ENCODE measurements at places on chromosomes 13 and 19.

GRCh38 chr19:33124207-33125098 lies 7.5 kb upstream of the WDR88 start:
- peak; percentile 33 for DNase-seq

DNA sequence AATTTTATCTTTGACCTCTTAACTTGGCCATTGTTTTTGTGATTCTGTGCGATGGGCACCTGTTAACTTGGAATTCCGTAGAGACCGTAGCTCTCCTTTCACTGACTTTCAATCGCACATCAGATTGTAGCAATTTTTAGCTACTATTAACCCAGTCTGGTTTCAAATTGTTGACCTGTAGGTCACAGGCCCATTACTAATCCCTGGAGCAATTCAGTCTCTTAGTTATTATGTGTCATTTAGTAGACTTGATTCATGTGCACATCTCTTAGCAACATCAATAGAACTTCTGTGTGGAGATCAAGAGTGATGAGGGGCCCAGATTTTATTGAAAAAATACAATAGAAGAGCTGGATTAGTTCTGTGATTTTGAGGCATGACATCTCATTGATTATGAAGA lies 549.6 kb upstream of the SLC10A2 start:
- no peak for DNase-seq

DNA sequence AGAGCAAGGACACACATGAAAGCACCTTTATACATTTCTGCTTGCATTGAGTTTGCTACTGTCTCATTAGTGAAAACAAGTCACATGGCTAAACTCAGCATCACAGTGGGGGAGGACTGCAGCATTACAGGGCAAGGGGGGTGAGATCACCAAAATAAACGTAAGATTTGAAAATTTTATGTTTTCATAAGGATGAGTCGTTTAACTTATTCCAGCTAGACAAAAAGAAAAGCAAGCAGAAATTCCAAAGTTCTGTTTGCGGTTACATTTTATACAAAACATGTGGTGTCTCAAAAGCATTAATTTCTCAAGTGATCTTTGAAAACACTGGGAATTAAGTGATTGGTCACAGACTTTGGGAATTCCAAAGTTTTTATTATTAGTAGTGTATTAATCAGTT lies 261.4 kb upstream of the RXFP2 start:
- DNase-seq = no peak

DNA sequence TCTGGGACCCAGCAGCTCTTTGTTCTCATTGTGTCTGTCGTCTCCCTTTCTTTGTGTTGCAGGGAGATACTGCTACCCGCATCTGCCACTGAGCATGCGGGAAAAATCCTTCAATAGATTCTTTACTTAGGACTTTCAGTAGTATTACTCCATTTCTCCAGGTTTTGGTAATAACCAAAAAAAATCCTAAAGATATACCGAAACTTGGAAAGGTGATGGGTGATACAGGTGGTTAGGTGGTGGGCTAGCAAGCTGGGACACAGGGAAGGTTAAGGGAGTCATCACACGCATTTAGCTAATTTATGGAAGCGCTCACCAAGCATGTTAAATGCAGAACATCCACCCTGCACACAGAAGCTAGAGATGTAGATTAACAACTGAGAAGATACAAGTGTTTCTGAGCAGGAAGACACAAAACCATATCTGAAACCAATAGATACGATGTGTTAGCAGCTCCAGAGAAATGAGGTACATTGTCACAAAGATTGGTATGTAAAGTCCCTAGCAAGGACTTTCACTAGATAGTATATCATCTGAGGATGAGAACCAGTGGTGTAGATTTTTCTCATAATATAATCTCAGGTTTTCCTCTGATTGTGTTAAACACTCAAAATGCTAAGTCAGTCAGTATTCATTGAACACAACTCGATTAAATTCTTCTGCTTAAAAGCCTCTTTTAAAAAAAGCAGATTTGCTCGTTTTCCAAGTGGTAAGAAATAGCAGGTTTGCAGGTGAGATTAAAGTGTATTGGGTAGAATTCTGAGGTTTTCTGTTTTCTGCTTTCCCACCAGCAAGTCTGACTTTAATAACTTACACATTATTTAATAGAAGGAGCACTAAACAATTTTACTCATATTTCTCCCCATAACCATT lies 1.2 kb upstream of the SLAIN1 start:
- peak; percentile 29 for DNase-seq

GRCh38 chr13:34941835-34942731 lies at the start of gene NBEA:
Gene NBEA (plus strand): TSS chr13:34942270. CDS start chr13:34942821, 551 bp downstream.
- peak; percentile 88 for DNase-seq

DNA sequence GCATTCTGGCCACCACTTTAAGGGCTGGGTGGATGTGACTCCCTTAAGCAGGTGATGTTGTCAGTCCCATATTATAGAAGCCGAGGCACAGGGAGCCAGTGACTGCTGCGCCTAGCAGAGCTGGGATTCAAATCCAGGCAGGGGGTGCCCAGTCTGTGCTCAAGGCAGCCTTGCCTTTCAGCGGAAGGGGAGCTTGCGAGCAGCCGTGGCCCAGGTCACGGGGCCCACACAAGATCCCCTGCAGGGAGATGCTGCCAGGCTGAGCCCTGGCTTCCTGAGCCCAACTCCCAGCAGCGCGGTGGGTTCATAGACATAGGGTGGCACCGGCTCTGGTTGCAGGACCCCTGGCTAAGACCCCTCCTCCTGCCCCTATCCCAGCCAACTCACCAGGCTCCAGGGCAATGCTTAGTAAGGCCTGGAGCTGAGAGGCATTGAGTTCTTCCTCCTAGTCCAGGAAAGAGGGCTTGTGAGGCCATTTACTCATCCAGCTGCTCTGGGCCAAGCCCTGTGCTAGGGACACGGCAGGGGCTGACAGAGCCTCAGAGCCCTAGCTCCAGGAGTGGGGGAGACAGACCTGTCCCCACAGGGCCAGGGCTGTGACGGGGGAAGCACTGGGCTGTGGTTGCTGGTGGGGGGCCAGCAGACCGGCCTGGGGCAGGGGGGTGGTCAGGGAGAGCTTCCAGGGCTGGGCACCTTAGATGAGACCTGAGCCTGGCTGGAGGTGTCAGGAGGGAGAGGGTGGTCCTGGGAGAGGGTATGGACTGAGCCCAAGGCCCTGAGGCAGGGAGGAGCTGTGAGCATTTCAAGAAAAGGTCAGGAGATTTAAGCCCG lies 9.6 kb downstream of the CAPN12 start:
- DNase-seq = peak; percentile 61

- no peak for DNase-seq
Measured at GRCh38 chr13:53642306-53642705, 613.7 kb downstream of the OLFM4 start.

GRCh38 chr19:29294343-29294811 lies 81.4 kb upstream of the UQCRFS1 start:
- DNase-seq = no peak

GRCh38 chr13:95247852-95248251 lies 53.4 kb downstream of the ABCC4 start:
- peak; percentile 49 for DNase-seq

GRCh38 chr19:13068085-13068846 lies 34.4 kb downstream of the LYL1 start:
- no peak for DNase-seq

GRCh38 chr13:52840066-52840465 lies 8.4 kb downstream of the PCDH8 start:
- DNase-seq = no peak

- DNase-seq = peak; percentile 10
Measured at GRCh38 chr19:39738814-39739213, 985 bp upstream of the CLC start.

- no peak for DNase-seq
Measured at GRCh38 chr19:10374931-10375330, 5.4 kb downstream of the TYK2 start.

Measured in KBM-7 (cell line).